ENCODE measurements at places on chromosomes 11 and 22.

- DNase-seq = peak; percentile 57
Measured at GRCh38 chr11:96162816-96163499, 180.0 kb downstream of the MAML2 start.

DNA sequence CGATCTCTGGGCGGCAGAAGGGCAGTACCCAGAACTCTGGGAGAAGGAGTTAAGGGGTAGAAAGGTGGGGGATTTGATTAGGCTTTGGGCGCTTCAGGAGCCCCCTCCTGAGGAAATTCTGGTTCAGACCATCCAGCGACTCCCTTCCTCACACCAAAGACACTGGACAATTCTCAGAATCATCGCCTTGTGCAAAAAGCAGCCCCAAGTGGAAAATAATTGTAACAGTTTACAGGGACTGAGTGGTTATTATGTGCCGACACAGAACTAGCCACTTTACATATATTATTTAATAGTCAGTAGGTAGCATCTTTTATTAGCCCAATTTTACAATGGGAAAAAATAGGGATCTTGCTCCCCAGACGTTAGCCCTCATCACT is 662 bp upstream of the TRIM3 start:
- no peak for DNase-seq

- no peak for DNase-seq
Measured at GRCh38 chr11:131584785-131585592, 214.6 kb downstream of the NTM start.

GRCh38 chr11:34650528-34650927 is 29.6 kb downstream of the EHF start:
- no peak for DNase-seq

DNA sequence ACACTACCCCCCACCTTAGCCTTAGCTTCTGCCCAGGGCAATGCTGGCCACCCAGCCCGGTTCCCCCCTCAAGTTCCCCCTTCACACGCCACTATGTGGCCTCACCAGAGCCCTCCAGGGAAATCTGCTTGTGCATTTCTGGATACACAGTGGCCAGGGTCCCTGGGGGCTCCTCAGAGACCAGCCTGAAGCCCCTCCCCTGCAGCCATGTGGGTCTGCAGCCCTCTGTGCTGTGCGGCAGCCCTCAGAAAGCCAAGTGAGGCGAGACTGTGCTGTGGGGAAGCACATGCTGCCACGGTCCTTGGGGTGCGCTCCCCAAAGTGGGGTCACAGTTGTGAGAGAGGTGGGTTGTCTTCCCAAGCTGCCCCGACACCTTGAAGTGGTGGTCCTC is 2.1 kb upstream of the PLXNB2 start:
- DNase-seq = no peak

DNA sequence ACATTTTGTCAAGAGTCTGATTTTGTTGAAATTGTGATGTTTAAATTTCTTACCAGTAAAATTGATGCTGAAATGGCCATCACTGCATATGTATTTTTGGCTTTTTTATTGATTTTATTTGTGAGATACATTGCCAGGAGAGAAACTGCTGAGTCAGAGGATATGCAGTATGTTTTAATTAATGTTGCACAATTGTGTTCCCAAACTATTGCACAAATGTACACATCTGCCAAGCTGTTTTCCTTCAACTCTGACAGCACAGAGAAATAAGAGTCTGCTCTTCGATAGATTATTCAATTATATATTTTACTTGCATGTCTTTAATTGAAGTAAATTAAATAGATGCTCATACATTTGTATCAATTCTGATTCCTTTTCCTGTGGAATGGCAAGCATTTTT is 640.2 kb upstream of the LUZP2 start:
- DNase-seq = no peak

DNA sequence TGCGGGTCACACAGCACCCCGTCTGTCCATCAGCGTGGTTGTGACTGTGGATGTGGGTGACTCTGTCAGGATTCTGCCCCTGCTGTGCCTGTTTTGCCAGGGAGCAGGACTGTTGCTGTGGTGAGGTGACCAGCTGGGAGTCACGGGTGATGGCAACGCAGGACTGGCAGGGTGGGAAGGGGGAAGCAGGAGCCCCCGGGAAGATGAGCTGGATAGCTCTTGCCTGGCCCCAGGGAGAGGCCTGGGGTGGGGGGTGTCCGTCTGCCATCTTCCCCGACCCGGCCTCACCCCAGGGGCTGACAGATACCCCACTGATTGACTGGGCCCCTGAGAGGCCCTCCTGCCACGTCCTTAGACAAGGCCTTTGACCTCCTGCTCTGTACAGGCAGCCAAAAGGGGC is 34.3 kb upstream of the TSPAN18 start:
- DNase-seq = no peak

DNA sequence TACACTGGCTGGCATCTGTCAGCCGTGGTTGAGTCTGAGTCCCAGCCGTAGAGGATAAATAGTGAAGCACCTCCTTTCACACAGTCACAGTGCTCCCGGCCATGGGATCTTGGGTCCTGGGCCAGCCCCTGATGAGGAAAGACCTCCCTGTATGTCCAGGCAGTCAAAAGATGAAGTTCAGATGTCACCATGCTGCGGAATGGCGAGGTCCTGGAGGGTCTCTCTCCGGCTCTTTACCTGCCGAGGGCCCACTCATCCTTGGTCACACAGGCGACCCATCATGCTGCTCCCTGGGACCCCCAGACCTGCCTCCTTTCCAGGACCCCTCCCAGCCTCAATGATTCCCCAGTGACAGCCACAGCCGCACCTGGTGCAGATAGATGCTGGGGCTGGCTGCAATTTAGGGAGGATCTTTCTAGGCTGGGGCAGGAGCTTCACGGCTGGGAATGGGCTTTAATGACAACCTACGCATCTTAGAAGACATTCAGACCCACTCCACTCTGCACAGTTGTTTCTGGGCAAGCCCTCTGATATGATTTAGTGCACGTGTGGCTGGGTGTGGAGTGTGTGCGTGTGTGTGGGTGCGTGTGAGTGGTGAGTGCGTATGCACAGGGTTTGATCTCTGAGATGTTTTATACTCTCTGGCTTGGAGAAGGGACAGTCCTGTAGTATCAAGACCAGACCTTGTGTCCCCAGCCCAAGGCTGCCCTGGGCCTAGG is 79.7 kb downstream of the FBLN1 start:
- no peak for DNase-seq

DNA sequence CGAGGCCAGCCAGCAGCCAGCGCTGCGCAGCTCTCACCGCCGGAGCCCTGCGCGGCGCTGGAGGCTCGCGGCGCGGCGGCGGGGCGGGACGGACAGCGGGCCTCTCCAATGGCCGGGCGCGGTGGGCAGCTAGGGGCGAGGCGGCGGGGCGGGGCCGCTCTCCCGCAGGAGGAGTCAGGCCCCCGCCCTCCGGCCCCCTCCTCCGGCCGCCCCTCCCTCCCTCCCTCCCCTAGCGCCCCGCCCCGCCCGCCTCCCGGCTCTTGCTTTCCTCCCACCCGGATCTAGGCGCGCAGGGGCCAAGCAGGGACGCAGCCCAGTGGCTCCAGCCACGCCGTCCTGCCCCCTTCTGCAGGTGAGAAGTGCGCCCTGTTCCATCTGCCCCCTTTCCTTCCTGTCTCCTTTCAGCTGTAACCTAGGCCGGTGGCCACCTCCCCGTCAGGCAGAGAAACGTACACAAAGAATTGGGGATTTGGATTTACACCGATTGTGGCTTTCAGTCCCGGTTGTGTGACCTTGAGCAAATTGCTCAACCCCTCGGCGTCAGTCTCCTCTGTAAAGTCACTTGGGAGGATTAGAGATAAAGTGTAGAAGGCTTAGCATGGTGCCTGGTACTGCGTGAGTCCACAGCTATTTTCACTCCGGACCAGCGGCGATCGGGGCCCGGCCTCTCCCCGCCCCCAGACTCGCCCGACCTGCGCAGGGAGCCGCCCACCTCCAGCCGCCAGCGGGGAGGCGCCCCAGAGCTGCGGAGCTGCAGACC is at the start of gene FZD4:
Gene FZD4 (minus strand): TSS at position 35 of the 760 bp plus-strand sequence. CDS start 310 bp downstream, outside the sequence.
- no peak for DNase-seq

GRCh38 chr11:67303132-67303834 is at the start of gene SSH3:
TSS of gene SSH3 (plus strand) at chr11:67303530. CDS start at chr11:67303626, 96 bp downstream.
- no peak for DNase-seq

- DNase-seq = no peak
Measured at GRCh38 chr11:74100231-74100630, 70.6 kb downstream of the C2CD3 start.

DNA sequence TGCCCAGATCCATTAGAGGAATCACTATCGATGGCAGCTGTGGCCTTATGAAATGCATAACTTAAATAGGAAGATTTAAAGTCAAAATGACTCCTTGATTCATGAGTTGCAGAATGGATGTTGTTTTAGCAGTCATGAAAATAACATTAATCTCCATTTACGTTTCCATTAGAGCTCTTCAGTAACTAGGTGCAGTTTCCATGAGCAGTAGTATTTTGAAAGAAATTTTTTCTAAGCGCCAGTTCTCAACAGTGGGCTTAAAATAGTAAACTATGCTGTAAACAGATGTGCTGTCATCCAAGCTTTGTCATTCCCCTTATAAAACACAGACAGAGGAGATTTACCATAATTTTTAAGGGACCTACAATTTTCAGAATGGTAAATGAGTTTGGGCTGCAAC is 1414.1 kb downstream of the LRRC4C start:
- DNase-seq = no peak

GRCh38 chr11:15580056-15580774 is 465.5 kb downstream of the INSC start:
- no peak for DNase-seq

DNA sequence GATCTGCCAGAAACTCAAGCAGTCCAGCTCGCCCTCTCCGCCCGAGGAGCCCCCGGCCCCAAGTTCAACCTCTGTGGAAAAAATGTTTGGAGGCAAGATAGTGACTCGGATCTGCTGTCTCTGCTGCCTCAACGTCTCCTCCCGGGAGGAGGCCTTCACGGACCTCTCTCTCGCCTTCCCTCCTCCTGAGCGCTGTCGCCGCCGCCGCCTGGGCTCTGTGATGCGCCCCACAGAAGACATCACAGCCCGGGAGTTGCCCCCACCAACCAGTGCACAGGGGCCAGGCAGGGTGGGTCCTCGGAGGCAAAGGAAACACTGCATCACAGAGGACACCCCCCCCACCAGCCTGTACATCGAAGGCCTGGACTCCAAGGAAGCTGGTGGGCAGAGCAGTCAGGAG is 20.8 kb downstream of the USP35 start:
- no peak for DNase-seq

Measured in smooth muscle cell of the brain vasculature (primary cell).